Glomerular endothelial cell (primary cell): ENCODE measurements at places on chromosomes 1 and 21. TPM values are rescaled to one million over a fixed set of nuclear protein-coding genes. Genes with fewer than 3 reads are reported as not detected.

DNA sequence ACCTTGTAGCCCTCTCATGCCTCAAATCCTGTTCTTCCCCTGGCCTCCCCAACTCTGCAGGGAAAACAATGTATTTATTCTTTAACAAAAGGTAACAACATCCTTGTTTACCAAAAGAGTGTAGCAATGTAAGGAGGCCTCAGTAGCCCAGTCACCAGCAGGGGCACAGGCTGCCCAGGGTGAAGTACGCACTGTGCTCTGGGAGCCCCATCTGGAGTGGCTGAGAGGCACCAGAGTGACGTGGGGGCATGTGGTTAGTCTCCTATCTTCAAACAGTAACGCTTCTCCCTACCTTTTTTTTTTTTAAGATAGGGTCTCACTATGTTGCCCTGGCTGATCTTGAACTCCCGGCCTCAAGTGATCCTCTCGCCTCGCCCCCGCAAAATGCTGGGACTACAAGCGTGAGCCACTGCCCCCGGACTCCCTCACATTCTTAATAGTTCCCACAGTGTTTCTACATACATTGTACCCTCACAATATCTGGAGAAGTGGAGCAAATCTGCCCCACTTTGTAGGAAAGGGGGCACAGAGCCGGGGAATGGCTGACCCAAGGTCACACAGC is 51.3 kb upstream of the ECE1 start:
- no peak for DNase-seq

GRCh38 chr1:239221656-239222055 is 164.7 kb upstream of the CHRM3 start:
- DNase-seq = no peak

- no peak for DNase-seq
Measured at GRCh38 chr1:53334781-53335180, 6.9 kb upstream of the LRP8 start.

- DNase-seq = no peak
Measured at GRCh38 chr1:115373305-115373704, 35.3 kb upstream of the NGF start.

- DNase-seq = no peak
Measured at GRCh38 chr1:41743366-41743765, 175.4 kb downstream of the HIVEP3 start.

DNA sequence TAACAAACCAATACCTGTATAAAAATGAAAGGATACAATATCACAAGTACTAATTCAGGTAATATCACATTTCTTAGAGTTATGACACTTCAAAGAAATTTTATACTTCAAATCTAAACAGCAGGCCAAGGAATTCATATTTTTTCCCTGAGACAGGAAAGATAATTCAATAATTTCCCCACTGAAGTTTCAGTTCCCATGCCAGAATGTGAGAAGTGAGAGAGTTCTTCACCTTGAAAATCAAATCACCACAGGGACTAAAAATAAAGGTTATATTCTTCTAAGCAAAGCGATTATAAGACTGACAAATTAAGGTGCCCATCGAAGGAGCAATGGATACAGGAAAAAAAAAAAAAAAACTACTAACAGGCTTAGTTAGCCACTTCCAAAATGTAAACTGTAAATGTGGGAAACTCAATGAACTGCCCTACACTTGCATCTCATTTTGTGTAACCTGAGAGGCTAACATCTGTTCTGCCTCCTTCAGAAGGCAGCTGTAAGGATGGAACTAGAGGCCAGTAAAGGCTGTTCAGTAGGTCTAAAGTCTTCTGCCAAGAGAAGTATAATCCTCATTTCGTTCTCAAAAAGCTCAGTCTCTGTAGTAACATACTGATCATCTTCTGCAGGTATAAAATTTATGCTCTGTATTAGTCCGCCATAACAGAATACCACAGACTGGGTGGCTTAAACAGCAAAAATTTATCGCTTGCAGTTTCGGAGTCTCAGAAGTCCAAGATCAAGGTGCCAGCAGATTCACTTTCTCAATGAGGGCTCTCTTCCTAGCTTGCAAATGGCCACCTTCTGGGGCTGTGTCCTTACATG is 127.8 kb downstream of the RERE start:
- DNase-seq = no peak

DNA sequence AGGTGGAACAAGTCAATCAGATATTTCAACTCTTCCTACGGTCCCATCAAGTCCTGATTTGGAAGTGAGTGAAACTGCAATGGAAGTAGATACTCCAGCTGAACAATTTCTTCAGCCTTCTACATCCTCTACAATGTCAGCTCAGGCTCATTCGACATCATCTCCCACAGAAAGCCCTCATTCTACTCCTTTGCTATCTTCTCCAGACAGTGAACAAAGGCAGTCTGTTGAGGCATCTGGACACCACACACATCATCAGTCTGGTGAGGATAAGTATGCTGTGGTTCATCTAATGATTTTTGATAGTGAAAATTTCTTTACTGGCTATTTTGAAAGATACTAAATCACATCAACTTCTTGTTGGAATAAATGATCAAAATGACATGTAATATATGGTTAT is 67.7 kb upstream of the MPC2 start:
- DNase-seq = no peak

GRCh38 chr1:51912881-51913280 is 34.4 kb upstream of the NRDC start:
- no peak for DNase-seq

DNA sequence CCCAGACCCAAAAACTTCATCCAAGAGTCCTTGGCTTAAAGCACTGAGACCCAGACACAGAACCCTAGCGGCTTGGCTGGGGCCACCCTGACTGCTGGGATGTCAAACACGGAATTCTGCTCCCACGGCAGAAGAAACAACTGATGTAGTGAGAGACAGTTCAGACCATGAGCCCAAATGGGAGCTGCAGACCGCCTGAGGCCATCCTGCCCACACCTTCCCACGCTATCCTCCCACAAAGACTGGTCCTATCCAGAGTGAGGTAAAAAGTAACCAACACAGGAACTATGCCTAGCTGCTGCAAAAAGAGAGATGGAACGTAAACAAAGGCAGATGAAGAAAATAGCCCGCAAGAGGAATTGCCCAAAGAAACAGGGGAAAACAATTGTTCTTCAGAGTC is 203.3 kb downstream of the PTPRU start:
- DNase-seq = no peak

Gene ANKRD35
- 0.93 and 1.4 TPM in 2 replicates for total RNA-seq
